Inflammatory macrophage treated with lipopolysaccharide for 1 hour (primary cell): ENCODE measurements at places on chromosomes 1 and 21.

DNA sequence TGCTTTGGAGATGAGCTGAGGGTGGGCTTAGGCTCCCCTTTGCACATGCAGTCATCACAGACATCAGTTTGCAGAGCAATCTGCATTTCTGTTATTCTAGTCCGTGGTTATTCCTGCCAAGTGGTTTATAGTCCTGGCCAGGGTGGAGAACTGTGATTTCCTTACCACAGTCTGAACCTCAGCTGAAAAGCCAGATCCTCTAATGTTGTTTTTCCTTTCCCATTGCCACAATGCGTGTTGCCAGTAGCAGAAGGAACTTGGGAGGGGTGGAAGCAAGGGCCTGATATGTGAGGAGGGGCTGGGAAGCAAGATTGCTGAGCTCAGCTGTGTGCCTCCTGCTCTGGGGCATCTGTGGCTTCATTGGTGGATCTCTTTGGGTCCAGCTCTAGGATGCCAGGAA, 18.0 kb upstream of the ST3GAL3 start:
- no peak for DNase-seq

GRCh38 chr21:44694776-44695175, 2.2 kb upstream of the KRTAP10-12 start:
- no peak for DNase-seq

DNA sequence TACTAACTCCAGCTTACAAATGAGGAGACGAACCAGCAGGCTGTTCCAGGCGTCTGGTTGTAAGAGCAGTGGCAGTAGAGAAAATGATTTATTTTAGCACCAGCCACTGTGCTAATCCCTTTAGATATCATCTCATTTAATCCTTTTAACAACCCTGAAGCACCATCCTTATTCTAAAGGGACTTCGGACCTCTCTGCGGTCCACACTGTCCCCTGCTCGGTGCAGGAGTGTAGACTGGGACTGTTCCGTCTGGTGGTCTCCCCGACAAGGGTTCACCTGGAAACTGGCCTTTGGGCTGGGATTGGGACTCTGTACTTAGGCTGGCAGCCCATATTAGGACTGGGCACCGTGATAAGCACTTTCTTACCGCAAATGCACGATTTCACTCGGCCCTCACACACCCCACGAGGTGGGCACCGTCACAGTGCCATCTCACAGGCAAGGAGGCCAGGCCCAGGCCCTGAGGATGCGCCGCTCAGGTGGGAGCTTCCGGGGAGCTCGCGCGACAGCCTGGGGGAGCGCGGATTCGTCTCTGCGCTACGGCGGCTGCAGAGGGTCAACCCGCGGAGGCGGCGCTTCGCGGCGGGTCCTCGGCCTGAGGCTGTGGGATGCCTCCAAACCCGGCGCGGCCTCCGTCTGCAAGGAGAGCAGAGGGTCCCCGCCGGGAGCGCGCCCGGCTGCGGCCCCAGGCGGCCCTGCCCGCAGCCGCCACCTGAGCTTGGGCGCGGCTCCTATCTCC, 45.2 kb downstream of the ATP1A1 start:
- peak; percentile 62 for DNase-seq

DNA sequence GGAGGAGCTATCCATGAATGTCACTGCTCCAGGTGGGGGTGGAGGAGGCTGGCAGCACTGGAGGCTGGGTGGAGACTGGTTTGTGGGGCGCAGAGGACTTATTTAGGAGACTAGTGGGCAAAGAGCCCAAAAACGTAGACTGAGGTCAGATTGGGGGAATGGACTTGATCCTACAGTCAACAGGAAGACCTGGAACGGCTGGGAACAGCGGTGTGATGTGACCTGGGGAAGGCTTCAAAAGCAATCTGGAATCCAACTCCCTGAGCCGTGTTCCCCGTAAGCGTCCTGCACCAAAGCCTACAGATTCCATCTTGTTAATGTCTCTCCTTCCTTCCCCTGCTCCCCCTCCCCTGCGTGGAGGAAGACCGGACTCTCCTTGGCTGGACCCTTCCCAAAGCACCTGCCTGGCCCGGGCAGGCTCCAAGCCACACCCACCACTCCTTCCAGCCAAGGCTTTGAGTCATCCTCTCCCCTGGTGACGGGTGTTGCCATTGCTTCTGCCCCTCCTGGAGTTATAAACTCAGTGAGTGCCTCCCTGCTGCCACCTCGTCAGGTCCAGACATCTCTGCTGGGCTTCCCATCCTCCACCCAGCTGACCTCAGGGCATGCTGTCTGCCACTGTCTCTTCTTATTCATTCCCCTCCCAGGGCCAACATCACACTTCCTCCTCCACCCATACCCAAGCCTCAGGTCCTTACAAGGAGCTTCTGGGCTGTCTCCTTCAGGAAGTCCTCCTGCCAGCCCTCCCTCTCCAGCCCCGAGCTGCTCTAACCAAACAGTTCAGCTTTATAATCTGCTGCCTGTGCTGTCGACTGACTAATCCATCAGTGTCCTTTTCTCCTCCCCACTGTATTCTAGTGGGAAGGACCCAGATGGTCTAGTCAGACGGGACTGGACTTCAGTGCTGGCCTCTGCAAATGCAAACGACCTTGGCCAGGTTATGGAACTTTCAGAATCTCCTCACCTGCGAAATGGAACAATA, 1.6 kb upstream of the CLSTN1 start:
- peak; percentile 53 for DNase-seq

GRCh38 chr1:11494771-11495170, 15.8 kb downstream of the DISP3 start:
- no peak for DNase-seq

GRCh38 chr1:155185783-155186066, 12.1 kb downstream of the TRIM46 start:
- no peak for DNase-seq

DNA sequence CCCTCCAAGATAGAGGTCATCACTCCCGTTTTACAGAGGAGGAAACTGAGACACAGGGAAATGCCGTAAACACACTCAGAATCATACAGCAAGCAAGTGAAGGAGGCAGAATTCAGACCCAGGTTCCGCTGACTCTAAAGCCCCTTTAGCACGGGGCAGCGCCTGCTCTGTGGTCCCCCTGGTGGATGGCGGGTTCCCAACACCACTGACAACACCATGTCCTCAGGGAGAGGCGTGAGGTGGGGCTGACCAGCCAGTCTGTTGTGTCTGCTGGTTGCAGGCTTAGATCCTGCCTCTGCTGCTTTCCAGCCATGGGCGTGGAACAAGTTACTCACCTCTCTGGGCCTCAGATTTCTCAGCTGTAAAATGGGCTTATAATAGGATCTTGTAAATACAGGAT, 617.3 kb downstream of the MATN1 start:
- no peak for DNase-seq

- DNase-seq = peak; percentile 10
Observed at GRCh38 chr1:19210772-19211549, 895 bp upstream of the UBR4 start.

DNA sequence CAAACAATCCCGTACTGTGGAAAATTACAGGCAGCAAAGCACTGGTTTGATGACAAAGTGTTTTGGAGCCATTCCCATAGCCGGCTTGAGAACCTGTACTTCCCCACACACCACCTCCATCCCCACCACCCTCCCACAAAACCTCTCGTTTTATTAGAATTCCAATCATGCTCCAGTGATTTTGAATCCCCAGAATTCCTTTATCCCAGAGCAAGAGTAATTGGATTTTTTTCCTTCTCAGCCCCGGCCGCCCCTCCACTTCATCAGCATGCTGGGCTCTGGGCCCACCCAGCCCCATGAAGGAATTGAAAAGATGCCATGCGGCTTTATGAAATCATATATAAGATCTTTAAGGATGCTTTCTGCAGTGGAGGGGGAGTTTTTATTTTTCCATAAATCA, 136.6 kb downstream of the OMA1 start:
- DNase-seq = no peak

GRCh38 chr1:51506537-51506936, 12.5 kb downstream of the EPS15 start:
- DNase-seq = no peak

GRCh38 chr1:115771847-115772457, 3.4 kb upstream of the CASQ2 start:
- peak; percentile 76 for DNase-seq

DNA sequence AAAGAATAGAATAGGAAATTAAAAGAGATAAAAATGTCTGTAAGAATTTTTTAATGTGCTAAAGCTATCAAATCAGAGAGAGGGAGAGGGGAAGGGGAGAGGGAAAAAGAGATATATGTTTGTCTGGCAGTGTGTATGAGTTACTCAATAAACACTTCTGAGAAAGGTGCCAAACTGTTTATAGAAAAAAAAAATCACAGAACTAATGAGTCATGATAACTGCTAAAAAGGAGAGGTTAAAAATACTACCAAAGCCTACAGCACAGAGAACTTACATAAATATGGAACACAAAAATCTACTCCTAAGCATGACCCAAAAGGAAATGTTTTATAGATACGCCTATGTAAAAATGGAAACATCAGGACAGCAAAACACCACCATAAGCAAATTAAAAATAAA, 45.4 kb downstream of the SELENOF start:
- DNase-seq = no peak

DNA sequence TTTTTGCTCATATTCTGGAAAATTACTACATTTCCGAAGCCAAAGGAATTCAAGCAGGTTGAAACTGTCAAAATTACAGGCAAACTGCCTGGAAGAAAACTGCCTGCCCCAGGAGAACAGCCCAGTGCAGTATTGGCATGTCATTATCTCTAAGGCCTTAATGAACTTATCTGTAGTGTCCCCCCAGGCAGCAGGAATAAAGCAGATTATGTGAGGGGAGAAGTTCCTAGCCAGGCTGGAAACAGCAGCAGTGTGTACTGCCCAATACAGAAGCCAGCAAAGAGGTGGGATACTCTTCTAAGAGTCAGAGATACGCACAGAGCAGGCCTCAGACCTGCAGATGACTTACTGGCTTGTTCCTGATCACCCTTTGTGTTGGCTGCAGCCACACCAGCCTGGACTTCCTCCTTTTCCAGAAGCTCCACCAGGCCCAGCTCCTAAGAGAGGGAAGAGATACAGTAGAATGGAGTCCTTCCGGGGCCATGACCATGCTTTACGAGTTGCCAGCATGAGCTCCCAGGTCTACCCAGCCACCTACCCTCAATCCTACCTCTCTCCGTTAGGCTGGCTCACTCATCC, 11.7 kb downstream of the IQGAP3 start:
- DNase-seq = no peak
